Stimulated activated CD4-positive, alpha-beta T cell treated with anti-CD3 and anti-CD28 coated beads, Interleukin-1b, Interleukin-23, amount 100 ng/mL, for 48 hours (primary cell): ENCODE measurements at places on chromosomes 7 and 10.

- no peak for DNase-seq
These were observed 1.3 kb downstream of the ADAM22 start for GRCh38 chr7:87935384-87935706.

GRCh38 chr7:10596827-10597226 lies 376.8 kb upstream of the PHF14 start:
- DNase-seq = no peak

DNA sequence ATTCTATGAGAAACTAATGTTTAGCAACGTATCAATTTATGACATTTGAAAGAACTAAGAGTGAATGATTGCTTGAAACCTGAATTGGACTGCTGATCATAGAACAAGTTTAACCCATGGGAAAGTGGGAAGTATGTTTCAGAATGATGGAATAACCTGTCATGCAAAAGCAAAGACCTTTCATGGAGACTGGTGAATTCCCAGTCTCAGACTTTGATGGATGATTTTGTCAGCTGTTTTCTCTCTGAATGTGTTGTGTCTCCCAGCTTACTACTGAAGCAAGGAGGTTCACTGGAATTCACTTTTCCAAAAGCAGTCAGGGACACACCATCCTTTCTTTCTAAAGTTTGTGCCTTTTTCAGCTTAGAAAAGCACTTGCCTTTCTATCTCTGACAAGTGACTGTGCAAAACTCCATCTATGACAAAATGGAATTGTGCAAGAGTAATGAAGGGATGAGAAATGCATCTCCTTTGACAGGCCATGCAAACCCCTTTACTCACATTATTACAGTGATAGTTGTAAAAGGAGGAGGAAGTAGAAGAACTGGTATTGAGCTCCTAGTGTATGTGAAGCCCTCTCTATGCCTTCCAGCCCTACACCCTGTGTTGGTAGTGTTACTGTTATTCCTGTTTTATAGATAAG lies 176.1 kb downstream of the PRKG1 start:
- no peak for DNase-seq

DNA sequence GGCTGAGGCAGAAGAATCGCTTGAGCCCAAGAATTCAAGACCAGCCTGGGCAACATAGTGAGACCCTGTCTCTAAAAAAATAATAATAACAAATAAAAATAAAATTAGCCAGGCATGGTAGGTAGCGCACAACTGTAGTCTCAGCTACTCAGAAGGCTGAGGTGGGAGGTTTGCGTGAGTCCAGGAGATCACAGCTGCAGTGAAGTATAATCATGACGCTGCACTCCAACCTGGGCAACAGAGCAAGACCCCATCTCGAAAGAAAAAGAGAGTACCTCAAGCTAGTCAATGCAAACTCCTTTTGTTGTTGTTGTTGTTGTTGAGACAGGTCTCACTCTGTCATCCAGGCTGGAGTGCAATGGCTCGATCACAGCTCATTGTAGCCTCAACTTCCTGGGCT lies 34.0 kb upstream of the NFE2L3 start:
- DNase-seq = no peak

GRCh38 chr7:127882313-127882920 lies 148.8 kb downstream of the LRRC4 start:
- DNase-seq = no peak

- no peak for DNase-seq
These were observed 296 bp downstream of the HABP2 start for GRCh38 chr10:113553149-113553548.

- no peak for DNase-seq
These were observed 78.6 kb upstream of the HDAC9 start for GRCh38 chr7:18416988-18417387.

DNA sequence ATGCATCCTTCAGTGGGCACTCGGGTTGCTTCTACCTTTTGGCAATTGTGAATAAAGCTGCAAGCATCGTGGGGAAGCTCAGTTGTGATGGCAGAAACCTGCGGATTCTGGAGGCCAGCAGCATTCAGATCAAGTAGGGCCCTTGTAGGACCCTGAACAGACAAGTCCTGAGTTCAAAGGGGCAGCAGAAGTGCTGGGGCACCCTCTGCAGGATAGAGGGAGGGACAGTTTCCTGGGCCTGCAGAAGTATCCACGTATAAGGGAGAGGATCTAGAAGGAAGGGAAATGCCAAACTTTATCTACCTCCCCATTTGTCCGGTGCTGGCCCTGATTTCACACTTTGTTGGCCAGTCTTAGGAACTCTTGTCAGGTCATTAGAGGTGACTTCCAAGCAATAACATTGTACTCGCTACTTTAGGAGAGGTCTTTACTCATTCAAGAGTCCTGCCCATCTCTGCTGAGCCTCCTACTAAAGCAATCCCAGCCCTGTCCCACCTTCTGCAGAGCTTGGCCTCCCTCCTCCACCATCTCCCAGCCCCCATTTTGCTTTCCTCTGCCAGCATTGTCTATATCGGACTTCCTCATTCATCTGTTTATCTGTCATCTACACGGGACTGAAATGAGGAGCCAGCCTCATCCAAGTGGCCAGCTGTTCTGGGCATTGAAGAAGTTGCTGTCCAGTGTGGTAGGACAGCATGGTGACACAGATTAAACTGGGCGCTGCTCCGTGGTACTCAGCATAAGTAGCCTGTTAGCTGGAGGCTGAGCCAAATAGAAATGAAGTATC lies 26.6 kb upstream of the R3HCC1L start:
- DNase-seq = no peak

GRCh38 chr7:25665903-25666670 lies 437.8 kb upstream of the NPVF start:
- DNase-seq = no peak

DNA sequence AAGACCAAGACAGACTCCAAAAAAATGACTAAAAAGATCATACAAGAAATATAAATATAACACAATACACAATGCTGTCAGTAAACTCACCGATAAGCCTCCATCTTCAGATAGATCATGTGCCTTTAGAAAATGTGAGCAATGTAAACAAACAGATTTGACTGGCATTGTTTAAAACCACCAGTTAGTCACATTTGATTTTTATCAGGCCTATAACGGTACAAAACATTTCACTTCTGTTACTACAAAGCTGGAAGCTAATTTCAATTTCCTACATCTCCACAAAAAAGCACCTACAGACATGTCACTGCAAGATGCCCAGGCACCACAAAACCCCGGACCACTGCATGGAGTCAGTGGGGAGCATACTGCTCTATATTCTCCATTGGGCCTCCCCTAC lies 18.9 kb downstream of the SGMS1 start:
- no peak for DNase-seq

DNA sequence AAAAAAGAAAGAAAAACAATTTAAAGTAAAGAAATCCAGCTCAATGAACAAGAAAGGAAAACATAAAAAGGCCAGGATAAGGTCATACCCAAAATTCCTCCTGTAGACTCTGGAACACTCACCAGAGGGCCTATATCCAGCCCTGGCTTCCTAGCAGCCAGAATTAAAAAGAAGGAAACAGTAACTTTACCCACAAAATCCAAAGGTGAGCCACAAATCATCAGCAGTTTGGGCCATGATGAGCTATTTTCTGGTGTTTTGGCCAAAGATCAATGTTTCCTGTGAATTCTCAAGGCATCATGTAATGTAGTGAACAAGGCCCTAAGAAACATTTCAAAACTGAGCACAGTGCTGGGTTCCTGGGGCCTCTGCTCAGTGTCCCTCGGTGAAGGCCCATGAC lies 87.8 kb downstream of the LARP4B start:
- DNase-seq = no peak

DNA sequence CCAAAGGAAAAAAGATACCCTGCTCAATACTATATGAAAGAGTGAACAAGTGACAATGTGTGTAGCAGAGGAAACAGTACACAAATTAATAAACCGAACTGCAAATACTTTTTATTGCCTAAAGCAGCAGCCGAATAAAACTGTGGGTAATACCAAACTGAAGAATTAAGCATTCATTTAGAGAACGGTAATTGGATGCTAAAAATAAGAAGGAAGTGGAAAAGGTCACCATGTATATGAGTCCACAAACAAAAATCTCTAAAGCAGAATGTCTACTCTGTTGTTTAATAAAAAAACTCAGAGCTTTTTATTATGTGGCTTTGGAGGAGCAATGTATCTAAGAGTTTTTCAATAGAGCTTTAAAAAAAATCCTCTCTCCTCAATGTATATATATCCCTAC lies 87.9 kb downstream of the ETV1 start:
- no peak for DNase-seq

DNA sequence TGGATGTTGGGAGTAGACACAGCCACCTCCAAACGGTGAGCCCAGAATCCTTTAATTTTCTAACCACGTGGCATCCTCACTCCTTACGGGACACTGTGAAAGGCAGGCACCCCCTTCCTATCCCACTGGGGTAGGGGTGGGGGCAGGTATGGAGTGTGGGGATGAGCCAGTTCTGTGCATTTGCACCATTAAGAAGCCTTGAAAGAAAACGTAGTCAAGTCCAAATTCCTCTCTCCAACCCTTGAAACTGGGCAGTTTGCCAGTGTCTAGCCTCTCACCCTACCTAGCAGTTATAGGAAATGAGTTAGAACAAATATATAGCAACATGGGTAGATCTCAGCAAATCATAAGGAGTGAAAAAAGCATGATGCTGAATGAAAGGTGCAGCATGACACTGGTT lies 92.4 kb upstream of the LEP start:
- DNase-seq = no peak
